Fibroblast of villous mesenchyme (primary cell): ENCODE measurements at places on chromosomes 1 and 21. TPM values are rescaled to one million over a fixed set of nuclear protein-coding genes. Genes with fewer than 3 reads are reported as not detected.
A peak's percentile ranks its signal among the peaks of the same experiment; 100 is the strongest.

GRCh38 chr1:204544321-204544720 lies 28.1 kb downstream of the MDM4 start:
- DNase-seq = no peak

DNA sequence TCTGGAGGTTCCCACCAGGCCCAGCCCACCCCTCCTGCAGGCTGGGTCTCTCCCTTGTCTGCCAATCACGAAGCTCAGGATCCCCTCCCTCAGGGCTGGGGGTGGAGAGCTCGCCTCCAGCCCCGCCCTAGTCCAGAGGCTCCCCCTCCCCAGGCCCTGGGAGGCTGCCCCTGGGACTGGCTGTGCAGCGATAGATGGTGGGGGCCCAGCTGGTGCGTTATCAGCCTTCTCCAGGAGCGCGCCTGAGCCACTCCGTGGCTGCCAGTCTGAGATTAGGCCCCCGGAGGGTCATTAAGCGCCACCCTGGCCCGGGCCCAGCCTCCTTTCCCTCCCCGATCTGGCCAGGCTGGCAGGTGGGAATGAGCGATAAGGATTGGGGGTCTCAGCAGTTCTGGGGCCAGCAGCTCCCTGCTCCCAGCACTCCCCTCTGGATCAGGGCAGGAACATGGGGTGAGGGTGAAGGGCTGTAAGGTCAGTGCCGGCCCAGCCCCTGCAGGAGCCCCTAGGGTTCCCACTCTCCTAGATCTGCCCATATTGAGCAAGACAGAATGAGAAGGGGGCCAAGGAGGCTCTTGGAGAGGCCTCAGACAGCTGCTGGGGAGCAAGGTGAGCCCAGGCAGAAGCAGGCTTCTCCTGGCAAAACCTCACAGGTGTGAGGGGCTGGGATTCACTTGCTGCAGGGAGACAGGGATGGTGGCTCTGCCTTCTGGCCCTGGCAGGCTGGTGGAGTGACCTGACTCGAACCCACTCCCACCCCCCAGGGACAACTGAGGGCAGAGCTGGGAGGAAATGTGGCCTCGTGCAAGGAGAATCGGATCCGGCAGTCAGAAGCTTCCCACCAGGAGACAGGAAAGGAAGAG lies 8.5 kb downstream of the PDZK1IP1 start:
- no peak for DNase-seq

- DNase-seq = peak; percentile 42
Measured at GRCh38 chr1:172717722-172718465, 59.0 kb downstream of the FASLG start.

GRCh38 chr1:1059494-1060280 lies 14.4 kb downstream of the RNF223 start:
- DNase-seq = peak; percentile 77

DNA sequence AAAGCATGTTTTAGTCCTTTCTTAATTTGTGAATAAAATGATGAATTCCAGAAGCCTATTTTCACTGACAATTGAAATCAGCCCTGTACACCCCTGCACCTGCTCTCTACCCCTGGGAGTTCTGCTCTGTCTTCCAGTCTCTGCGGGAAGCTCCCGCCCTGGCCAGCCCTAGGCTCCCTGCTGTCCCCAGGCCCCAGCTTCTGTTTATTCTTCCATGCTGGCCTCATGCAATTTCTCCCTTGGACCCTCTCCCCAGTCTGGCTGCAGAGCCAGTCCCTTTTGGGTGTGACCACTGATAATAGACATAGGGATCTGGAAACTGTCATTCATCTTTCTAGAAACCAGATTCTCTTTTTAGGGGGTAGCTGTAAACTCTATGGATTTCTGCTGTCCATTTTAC lies 258.6 kb downstream of the GRIK3 start:
- no peak for DNase-seq

- no peak for DNase-seq
Measured at GRCh38 chr1:89974256-89974655, 20.7 kb upstream of the ZNF326 start.

DNA sequence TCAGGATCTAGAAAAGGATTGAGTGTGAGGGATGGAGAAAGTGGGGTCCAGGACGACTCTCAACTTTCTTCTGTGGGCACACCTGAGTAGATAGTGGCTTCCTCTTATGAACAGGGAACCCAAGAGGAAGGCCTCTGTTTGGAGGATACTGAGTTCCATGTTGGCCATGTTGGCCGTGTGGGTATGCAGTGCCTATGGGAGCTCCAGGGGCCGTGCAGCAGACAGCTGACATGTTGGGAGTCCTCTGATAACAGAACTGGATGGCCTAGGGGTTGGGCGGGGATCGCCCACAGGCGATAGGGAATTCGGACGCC lies 43.0 kb downstream of the TMEM53 start:
- no peak for DNase-seq

DNA sequence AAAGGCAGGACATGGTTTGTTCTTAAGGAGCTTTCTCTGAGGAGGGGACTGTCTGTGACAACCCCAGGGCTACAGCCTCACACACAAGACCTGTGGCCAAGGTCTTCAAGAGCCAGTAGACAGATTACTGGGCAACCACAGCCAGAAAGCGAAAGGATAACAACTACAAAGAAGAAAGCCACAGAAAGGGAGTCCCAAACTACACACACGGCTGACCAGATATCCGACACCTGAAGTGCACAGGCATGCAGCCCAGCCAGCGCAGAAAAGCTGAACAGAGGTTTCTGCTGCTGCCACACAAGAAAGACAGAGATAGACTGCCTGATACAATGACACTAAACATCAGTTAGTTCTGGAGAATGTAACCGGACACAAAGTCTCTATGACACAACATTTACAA lies 21.4 kb upstream of the NADK start:
- DNase-seq = no peak

DNA sequence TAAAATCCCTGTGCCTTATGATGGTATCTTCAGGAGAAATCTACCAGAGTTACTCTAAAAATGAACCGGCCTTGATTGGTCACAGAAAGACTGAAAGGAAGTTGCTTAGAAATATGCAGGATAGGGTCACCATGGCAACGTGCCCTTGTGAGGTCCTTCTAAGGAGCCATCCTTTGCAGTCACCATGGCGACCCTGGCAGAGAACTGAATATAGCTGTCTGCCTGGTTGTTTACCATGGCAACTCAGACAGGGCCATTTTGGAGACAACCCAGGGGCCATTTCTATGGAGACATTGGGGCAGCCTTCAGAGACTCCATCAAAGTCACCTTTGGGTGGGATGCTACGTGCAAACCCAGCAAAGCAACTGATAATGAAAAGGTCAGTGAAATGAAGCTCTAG lies 43.0 kb downstream of the SNX7 start:
- DNase-seq = peak; percentile 6

GRCh38 chr1:157352817-157353408 lies 199.4 kb downstream of the FCRL5 start:
- no peak for DNase-seq

- peak; percentile 66 for DNase-seq
Measured at GRCh38 chr21:34881839-34882371, 167.2 kb downstream of the RUNX1 start.

DNA sequence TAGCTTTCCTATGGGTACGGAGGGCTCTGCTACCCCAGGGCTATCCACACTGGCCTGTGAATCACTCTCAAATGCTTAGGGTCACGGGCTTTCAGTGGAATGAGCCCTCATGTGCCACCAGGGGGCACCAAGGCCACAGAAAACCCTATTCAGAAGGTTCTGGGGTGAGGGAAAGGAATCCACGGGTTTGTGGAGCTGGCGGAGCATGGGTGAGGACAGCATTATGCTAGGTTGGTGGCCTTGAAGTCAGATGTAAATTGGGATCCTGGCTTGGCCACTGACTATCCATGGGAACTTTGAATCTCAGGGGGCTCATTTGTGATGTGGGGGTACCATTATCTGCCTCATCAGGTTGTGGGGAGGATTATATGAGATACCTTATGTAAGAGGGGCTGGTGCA lies 5.1 kb upstream of the LAMTOR5 start:
- peak; percentile 90 for DNase-seq

DNA sequence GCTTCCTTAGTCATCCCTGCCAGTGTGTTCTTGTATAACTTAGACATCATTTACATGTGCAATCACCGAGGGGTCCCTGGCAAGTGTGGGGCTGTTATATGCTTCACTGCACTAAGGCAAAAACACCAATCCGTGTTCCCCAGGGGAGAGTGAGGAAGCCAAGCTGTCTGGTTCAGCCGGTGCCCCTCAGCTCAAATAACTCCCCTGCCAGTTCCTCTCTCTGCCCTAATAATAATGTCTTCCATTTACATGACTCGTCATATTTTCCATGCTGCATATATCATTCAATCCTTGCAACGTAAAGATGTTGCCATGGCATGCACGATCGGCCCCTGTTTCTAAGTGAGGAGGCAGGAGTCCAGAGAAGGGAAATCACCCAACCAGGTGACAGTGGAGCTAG lies 24.4 kb upstream of the NDC1 start:
- DNase-seq = no peak

GRCh38 chr1:19737104-19737825 lies 62.5 kb downstream of the TMCO4 start:
- DNase-seq = no peak

DNA sequence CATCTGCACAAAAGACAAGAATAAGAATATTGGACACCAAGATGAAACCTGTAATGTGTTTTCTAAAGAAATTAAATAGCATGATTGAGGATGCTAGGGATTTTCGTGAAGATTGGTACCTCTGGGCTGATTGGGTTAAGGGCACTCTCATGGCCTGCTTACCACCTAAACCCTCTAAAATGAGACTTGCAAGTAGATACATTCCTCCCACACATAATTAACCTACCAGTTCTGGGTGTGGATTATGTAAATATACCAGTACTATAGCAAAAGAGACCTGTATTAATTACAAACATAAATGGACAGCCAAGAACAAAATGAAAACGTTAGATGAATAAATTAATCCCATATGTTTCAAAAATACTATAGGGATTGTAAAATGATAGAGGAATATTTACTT lies 1069.6 kb upstream of the B3GALT2 start:
- no peak for DNase-seq

- no peak for DNase-seq
Measured at GRCh38 chr1:24136956-24137539, 5.9 kb downstream of the IL22RA1 start.

- no peak for DNase-seq
Measured at GRCh38 chr21:45000637-45001133, 60.9 kb downstream of the SLX9 start.

- no peak for DNase-seq
Measured at GRCh38 chr1:204405988-204406387, 5.6 kb downstream of the PPP1R15B start.

DNA sequence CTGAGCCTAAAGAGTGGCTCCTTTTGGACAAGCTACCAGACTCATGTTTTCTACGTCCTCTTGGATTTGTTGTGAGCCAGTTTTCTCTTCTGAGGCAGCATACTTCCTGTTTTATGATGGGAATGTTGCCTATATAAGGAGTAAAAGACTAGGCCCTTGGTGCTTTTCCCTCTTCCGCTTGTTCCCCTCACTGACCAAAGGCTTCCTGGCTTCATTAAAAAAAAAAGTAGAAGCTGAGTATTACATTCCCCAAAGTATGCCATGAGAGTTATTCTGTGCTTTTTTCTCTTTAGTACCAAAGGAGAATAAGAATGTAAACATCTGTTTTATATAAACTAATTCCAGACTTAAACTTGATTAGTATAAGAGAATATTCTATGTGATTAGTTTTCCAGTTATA lies 6.5 kb upstream of the HMCN1 start:
- DNase-seq = no peak

- DNase-seq = peak; percentile 68
Measured at GRCh38 chr1:198443365-198444233, 96.9 kb downstream of the ATP6V1G3 start.

DNA sequence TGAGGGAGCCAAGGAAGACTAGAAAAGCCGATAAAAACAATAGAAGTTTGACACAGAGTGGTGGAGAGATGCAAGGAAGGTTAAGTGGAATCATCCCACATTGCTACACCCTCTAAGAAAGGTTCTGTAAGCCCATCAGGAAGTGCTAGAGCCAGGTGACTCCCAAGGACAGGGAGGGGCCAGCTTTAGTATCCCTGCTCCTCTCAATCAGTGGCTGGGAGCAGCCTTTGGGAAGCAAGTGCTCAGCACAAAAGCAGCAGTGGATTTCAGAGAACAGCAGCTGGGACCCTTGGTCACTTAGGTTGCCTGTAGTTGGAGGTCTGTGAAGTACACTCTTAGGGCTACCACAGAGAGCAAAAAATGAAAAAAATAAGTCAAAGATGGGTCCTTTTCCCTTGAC lies 42.5 kb downstream of the NME7 start:
- no peak for DNase-seq

DNA sequence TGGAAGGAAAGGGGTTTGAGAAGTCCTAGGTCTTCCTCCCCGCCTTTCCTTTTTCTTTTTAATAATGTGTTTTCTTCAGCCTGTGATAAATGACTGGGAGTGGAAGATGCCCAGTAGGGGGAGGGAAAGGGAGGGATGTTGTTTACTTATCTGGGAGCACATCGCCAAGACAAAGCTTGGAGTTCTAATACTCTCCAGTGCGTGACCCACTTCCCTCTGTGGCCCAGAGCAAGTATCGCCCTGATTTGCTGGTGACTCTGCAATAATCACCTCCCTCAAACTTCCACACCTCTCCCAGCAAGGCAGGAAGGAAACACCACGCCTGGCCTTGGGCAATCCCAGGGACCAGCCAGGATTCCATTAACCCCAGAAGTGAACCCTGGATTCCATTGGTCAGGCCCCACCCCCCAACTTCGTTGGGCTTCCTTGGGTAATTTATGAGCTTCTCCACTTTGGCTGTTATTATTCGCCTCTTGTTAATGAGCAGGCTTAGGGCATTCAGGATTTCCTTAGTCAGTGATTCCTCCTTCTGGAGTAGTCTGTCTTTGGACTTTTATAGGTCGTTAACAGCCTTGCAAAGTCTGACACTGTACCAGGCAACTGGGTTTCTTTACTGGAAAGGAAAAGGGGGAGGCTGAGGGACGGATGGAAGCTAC lies 24.3 kb upstream of the GRHL3 start:
- DNase-seq = peak; percentile 98

GRCh38 chr1:119873135-119874015 lies 22.9 kb downstream of the ADAM30 start:
- DNase-seq = peak; percentile 88

DNA sequence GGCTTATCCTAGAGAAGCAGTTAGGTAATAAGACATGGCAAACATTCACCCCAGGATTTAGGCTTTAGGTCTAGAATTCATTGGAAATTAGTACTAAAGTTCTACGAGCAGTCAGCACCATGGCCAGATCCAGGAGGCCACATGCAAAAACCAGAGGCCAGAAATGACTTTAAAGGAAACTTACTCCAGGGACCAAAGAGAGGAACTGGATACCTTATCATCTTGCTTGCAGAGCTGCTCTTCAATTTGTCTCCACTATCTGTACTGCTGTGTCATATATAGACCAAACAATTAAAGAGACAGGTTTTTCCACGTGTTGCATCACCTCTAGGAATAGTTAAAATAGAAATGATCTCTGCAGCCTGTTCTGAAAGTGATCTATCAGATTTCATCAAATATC lies 127.8 kb downstream of the LMX1A start:
- DNase-seq = no peak

The FCER1G gene
- 0.43 TPM in 1 of 2 replicates, not detected in the other for total RNA-seq

The SMPDL3B gene
- total RNA-seq = not detected in 2 replicates

The EXTL2 gene
- 22.5 and 30.7 TPM in 2 replicates for total RNA-seq

The PLEKHN1 gene
- 1.7 and 1.9 TPM in 2 replicates for total RNA-seq

The MASP2 gene
- not detected in 2 replicates for total RNA-seq

The NMNAT2 gene
- total RNA-seq = 1.3 and 3.9 TPM in 2 replicates

The RPS27 gene
- 1,538 and 2,013 TPM in 2 replicates for total RNA-seq

The FAM229A gene
- 1.3 TPM in 2 replicates for total RNA-seq

The LRRC71 gene
- total RNA-seq = not detected in 2 replicates

The PWP2 gene
- 13.5 and 31.5 TPM in 2 replicates for total RNA-seq

The CERS2 gene
- 89.9 and 142 TPM in 2 replicates for total RNA-seq

The GPR137B gene
- 11.6 and 13.0 TPM in 2 replicates for total RNA-seq

The CYP4X1 gene
- total RNA-seq = not detected in 2 replicates

The ANGPTL3 gene
- total RNA-seq = under 0.01 TPM in 1 of 2 replicates, not detected in the other

The VANGL2 gene
- total RNA-seq = not detected in 2 replicates

The NUAK2 gene
- total RNA-seq = 7.1 and 12.1 TPM in 2 replicates
